ENCODE measurements at places on chromosomes 4 and X. TPM values are rescaled to one million over a fixed set of nuclear protein-coding genes. Genes with fewer than 3 reads are reported as not detected.

DNA sequence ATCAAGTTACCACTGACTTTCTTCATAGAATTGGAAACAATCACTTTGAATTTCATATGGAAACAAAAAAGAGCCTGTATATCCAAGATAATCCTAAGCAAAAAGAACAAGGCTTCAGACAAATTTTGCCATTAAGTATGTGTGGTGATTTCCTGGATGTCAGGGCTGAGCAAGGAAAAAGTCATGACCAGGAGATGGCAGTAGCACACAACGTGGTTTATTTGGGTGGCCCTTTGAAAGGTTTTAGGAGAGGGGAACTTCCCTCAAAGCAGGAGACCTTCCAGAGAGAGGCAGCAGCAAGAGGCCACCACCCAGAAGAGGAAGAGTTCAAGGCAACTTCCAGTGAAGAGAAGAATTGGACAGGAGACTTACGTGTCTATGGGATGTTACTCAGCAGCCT is 18.1 kb upstream of the ZXDB start:
- no peaks in the 10 kb centered on the region for H3K4me1 ChIP-seq
- H3K27ac ChIP-seq = no peak overlapping the region
- no peak overlapping the region for H3K4me3 ChIP-seq

DNA sequence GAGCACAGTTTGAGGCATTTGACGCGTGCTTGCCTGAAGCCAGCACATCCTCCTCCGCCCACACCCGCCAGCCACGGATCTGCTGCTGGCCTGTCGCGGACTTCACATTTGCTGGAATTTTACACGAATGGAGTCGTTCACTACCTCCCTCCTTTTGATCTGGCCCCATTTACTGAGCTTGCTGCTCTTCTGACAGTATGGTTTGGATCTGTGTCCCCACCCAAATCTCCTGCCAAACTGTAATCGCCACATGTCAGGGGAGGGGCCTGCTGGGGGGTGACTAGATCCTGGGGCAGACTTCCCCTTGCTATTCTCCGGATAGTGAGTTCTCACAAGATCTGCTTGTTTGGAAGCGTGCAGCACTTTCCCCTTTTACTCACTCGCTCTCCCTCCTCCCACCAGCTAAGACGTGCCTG is 19.9 kb upstream of the CPLX1 start:
- H3K27ac ChIP-seq = no peak overlapping the region
- peaks cover 2% of the 10 kb centered on the region for H3K36me3 ChIP-seq
- H3K27me3 ChIP-seq = no peaks in the 10 kb centered on the region
- no peak for DNase-seq
- H3K4me3 ChIP-seq = no peak overlapping the region
- no peaks in the 10 kb centered on the region for H3K4me1 ChIP-seq

The ELMOD2 gene
- total RNA-seq = 25.7 TPM

DNA sequence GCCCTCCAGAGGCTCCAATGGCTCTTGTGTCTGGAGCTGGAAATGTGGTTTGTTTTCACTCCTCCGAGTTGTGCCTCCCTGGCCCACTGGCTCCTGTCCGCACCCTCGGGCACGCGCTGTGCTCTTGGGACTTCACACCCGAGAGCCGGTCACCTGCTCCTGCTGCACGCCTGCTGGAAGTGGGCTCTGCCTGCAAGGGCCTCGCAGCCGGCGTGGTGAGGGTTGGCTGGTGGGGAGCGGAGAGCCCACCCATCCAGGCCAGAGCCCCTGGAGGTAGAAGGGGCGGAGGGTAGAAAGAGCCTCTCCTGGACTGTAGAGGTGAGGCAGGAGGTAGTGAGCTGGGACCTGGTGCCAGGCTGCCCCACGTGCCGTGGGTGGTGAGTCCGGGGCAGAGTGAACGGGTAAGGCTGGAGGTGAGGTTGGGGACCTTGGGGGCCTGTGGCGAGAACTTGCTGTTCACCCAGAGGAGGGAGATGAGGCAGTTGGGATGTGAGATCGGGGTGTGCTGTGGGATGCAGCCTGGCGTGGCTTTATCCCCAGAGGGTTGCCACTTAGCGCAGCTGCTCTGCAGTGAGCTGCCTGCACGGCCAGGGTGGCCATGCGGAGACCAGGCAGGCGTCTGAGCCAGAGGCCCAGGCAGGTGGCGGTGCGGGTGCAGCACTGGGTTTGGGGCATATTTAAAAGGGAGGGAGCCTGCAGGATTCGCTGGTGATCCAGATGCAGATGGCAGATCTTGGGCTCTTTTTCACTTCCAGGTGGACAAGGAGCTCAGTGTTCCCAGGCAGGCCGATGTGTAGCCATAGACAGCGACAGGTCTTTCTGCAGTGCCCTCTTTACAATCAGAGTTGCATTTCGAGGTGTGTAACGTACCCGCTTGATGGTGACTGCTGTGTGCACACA is 48.8 kb downstream of the PCGF3 start:
- H3K36me3 ChIP-seq = no peaks in the 10 kb centered on the region
- H3K27ac ChIP-seq = no peak overlapping the region
- DNase-seq = no peak
- no peak overlapping the region for H3K4me3 ChIP-seq

The NKX3-2 gene
- total RNA-seq = 0.18 TPM

- H3K4me3 ChIP-seq = no peak overlapping the region
- H3K4me1 ChIP-seq = no peaks in the 10 kb centered on the region
- H3K36me3 ChIP-seq = no peaks in the 10 kb centered on the region
- no peak for DNase-seq
These were observed 50.7 kb downstream of the SCD5 start for GRCh38 chr4:82747686-82748575.

The PCDH19 gene
- 4.2 TPM for total RNA-seq
